NCI-H226 (cell line): ENCODE measurements at places on chromosomes 5 and 9.

GRCh38 chr9:126915281-126915816 is 767 bp downstream of the RALGPS1 start:
- DNase-seq, result no peak

DNA sequence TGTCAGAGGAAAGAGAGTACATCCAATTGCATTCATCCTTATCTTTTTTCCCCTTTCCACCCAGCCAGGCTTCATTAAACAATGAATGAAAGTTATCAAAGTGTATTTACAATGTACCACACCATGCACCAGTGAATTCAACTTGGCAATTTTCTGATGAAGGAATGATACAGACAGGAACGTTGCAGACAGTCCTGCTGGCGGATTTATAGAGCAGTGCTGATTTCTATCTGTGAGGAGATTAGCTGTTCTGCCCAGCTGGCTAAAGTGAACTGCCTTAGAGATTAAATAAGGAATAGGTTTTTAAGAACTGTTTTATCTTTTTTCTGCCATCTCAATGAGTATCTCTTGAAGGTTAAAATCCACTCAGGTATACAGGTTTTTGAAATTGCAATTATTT is 403.9 kb downstream of the CDH18 start:
- DNase-seq, result no peak

DNA sequence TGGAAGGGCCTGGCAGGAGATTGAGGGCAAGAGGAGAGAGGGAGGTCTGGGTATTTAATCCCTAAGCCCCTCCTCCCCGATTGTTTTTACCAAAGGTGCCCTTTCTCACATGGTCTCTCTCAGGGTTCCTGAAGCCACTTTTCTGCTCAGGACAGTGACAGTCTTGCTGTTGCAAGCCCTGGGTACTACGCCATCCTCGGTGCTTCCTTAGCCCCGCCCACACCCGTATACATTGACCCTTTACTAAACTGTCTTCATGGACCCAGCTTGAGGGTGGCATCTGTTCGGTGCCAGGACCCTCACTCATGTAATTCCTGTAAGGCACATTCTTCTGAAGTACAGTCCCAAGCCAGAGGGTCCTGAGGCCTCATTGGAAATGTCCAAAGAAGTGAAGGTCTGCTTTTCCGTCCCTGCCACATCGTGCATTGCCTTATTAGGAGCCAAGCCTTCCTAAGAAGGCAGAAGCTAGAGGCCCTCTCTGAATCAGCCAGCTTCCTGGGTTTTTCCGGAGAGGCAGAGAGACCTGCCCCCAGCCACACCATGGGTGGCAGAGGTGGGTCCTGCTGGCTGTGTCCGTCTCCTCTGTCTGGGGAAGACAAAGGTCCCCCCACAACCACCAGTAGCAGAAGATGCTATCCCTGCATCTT is 1.9 kb upstream of the SH3PXD2B start:
- DNase-seq, result no peak

DNA sequence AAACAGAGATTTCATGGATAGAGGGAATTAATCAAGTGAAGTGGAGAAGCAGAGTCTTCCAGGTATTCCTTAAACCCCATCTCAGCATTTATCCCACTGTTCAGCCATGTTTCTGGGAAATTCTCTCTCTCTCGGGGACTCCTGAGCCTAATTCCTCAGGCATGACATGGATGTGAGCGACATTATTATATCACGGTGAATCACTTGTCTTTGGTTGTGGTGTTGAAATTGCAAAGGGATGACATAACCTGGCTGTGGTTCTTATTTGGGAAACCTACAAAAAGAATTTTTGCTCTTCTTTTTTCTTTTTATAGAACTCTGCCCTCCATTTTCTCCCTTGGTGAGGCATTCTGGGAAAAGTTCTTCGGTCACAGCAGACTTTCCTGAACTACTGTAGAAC is 457.9 kb upstream of the PTGER4 start:
- DNase-seq, result peak; percentile 72

GRCh38 chr9:88441301-88442007 is 53.2 kb downstream of the SPIN1 start:
- no peak for DNase-seq
